Hindlimb muscle (tissue), 1 donor: ENCODE measurements at places on chromosomes 2 and 18. TPM values are rescaled to one million over a fixed set of nuclear protein-coding genes. Genes with fewer than 3 reads are reported as not detected.

DNA sequence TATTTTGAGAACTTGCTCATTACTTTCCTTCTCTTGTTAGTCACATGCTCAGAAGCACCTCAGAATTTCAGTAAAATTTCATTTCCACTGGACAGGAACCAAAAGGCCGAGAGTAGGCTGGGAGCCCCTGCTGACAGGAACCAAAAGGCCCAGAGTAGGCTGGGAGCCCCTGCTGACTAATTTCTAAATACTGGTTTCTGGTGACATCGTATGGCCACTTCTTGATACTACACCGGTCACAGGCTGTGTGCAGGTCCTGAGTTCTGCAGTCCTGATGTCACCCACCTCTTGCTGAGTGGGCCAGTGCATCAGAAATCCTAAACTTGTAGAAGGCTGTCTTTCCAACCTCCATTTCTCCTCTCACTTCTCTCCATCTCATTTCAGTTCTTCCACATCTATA lies 17.7 kb upstream of the EN1 start:
- no peak for DNase-seq

FSHR gene
- polyA plus RNA-seq: 0.81 TPM

GPR17 gene
- polyA plus RNA-seq: 2.9 TPM

GRCh38 chr18:60965856-60966255 lies 367.4 kb upstream of the CDH20 start:
- DNase-seq: no peak

DNA sequence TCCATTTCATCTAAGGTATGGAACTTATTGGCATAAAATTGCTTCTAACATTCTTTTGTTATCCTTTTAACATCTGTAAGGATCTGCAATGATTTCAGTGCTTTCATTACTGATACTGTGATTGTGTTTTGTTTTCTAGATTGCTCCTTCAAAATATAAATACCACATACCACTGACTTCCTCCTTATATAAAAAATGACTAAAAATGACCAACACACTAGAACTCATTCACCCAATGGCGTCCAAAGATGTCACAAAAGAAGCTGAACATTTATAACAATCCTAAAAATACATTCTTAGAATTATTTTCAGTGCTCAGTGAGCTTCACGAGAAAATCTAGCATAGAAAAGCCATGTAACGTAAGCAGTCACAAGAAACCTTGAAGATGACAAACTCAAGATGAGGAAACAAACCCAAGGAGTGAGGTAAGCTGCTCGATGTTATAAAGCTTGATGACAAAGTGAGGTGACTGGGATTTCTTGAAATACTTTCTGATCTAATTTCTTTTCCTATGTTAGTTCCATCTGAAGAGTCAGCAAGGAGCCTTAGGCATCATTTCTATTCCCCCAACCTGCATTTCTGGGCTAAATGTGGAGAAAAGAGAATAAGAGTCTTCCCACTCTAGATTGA lies 42.6 kb downstream of the PNO1 start:
- DNase-seq: no peak

- no peak for DNase-seq
Measured at GRCh38 chr2:175188761-175189160, 7.3 kb upstream of the ATP5MC3 start.

GRCh38 chr2:134232868-134233727 lies 20.8 kb upstream of the MGAT5 start:
- no peak for DNase-seq

NMUR1 gene
- 0.37 TPM for polyA plus RNA-seq

NT5DC4 gene
- polyA plus RNA-seq: not detected

- no peak for DNase-seq
Measured at GRCh38 chr2:144849612-144850011, 329.7 kb upstream of the ZEB2 start.

NHEJ1 gene
- polyA plus RNA-seq: 12.0 TPM

GRCh38 chr2:191927319-191927867 lies 80.5 kb upstream of the CAVIN2 start:
- DNase-seq: no peak

STRN gene
- 17.4 TPM for polyA plus RNA-seq

SCN7A gene
- 46.2 TPM for polyA plus RNA-seq

DNA sequence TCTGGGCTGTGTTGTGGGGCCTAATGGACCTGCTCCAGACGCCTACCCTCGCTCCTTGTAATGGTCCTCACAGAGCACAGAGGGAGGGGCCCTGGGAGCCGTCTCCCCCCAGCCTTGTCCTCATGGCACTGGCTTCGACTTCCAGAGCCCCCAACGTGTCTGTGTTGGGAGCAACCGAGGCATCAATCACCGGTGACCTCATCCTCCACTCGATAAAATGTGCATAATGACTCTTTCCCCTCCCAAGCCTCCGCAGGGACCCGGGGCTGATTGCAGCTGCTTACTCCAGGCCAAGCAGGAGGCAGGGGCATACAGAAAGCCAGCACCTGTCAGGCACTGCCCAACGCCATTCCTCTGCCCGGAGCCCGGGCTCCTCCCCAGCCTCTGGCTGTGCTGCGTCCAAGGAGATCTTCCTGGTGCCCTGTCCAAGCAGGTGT lies 271.7 kb downstream of the NDUFA10 start:
- no peak for DNase-seq

- DNase-seq: no peak
Measured at GRCh38 chr2:187943772-187944369, 347.8 kb upstream of the GULP1 start.

ZNF892 gene
- 2.4 TPM for polyA plus RNA-seq

LBX2 gene
- polyA plus RNA-seq: 0.52 TPM

GRCh38 chr2:70496819-70497218 lies 56.8 kb downstream of the TGFA start:
- DNase-seq: no peak

DSG1 gene
- 0.88 TPM for polyA plus RNA-seq

TRAPPC12 gene
- 83.0 TPM for polyA plus RNA-seq

TLX2 gene
- not detected for polyA plus RNA-seq

GRCh38 chr2:128370468-128371247 lies 52.0 kb upstream of the HS6ST1 start:
- no peak for DNase-seq

DNA sequence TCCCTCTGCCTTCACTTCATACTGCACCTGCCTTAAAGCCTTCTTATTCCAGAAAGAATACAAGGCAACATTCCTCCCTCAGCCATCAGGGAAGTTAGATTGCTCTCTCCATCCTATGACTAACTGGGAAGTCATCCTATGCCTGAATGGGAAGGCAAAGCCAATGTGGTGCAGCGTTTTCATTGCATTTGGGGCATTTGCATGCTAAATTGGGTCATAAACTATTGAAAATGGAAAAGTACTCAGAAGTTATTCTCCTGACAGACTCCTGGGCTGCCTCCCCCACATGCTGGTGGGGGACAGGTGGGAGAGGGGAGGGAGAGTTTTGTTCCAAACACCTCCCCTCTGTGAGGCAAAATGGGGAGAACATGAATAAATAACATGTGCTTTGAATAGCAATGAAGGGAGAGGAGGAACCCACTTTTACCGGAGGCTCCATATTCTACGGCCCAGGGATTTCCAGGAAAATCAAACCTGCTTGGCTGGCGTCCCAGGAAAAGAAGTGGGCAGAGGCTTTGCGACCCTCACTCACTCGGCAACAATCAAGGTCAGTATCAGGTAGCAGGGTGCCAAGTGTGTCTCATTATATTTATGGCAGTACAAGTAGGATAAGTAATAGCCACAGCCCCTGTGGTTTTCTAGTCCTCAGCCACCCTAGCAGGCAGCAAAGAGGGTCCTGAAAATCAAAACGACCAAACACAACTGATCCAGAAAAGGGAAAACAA lies 84.1 kb downstream of the BOD1L2 start:
- DNase-seq: no peak

DNA sequence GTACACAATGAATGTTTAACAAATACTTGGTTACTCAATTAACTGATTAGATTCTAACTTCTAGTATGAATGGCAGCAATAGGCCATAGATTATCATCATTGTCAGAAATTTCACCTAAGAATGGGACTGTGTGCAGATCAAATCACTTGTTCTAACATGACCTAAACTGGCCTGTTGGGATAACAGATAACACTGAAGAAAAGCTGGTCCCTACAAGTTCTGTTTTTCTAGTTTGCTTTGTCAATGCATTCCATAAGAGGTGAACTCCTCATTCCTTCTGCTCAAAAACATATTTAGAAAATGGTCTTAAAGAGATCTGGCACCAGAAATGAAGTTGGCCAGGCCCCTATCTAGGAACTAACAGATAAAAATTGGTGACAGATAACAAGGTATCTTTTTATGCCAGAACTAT lies 175.4 kb downstream of the THADA start:
- DNase-seq: no peak

DNA sequence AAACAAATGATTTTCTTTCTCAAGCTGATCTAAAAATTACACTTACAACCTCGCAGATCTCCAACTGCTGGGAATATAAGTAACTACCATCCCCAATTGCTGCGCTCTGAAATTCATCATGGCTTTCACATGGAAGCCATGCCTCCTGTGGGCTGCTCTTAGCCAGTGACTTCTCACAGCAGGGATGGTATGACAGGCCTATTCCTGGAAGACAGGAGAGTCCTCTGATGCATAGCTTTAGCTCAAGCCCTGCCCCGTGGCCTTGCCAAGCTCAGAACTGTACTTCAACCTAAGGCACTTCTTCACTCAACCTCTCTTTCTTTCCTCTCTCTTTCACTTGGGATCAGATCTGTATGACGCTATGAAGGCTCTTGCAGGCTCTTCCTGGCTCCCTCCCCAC lies 12.6 kb upstream of the ELAC1 start:
- no peak for DNase-seq

DNA sequence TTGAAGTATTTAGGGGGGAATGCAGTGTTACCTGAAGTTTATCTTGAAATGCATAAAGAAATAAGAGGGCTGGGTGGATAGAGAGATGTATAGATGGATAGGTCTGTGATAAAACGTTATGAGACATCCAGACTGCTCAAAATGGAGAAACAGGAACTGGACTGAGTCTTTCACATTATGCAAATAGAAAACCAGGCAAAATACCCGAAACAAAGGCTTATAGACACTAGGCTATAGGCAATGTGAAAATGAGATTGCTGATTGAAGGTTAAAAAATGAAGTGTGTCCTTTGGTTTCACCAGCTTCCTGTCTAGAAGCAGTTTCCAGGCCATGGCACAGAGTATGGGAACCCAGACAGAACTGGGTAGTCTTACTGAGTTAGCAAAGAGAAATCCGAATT lies 24.9 kb upstream of the SLC3A1 start:
- no peak for DNase-seq

- DNase-seq: no peak
Measured at GRCh38 chr2:156077041-156077742, 255.3 kb downstream of the NR4A2 start.

DNA sequence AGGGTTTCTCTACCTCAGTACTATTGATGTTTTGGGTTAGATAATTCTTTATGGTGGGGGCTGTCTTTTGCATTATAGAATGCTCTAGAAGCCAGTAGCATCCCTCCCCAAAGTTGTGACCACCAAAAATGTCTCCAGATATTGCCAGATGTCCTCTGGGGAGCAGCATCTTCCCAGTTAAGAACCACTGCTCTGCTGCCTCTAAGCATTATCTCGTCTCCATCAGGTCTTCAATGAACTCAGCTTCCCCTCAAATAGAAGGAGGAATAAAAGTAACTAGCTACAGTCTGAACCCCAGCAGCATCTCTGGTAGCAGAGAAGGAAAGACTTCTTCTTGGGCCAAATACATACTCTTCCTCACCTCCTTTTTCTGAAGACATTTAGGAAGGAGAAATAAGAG lies 244.1 kb downstream of the AGPS start:
- no peak for DNase-seq

SOCS6 gene
- 14.3 TPM for polyA plus RNA-seq

- no peak for DNase-seq
Measured at GRCh38 chr2:128803222-128803621, 484.6 kb upstream of the HS6ST1 start.

RAPGEF4 gene
- polyA plus RNA-seq: 2.5 TPM

DNA sequence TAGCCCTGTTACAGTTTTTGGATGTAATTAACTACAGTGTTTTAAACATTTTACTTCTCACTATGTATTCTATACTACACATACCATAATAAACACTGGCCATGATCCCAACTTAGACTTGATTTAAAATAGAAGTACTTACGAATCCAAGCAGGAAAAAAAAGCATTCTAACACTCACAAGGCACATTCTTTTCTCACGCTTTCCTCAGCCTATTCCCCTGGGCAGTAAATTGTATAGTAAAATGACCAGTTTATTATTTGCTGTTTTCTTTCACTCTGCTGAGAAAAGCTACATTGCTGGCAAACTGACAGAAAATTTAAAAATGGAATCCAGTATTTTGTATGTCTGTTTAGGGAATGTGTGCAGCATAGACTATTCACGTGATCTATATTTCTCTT lies 2.8 kb upstream of the TANC1 start:
- no peak for DNase-seq

GRCh38 chr2:69685321-69686048 lies 41.9 kb upstream of the AAK1 start:
- no peak for DNase-seq

DNA sequence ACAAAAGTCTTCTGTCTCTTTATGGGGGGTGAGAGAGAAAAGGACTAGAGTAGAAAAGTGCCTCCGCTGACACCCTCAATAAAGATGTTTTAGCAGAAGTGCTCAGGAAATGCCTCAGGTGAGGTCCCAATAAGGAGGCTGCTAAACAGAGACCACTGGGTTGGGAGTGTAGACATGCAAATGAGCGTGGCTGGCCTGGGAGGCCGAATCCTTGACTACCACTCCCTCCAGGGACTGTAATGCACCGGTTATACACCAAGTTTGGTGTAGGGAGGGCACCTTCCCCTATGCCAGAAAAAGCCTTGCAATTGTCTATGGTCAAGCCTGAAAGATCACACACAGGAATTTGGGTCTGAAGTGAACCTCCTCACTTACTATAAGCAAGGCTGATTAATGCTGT lies 1.8 kb downstream of the TMX3 start:
- DNase-seq: no peak
